ENCODE measurements at places on chromosomes 12 and 14. TPM values are rescaled to one million over a fixed set of nuclear protein-coding genes. Genes with fewer than 3 reads are reported as not detected.

The CFAP54 gene
- polyA plus RNA-seq, result 0.62 TPM

The TAS2R42 gene
- not detected for polyA plus RNA-seq

The OTOGL gene
- 0.08 TPM for polyA plus RNA-seq

The ADAMTS20 gene
- polyA plus RNA-seq, result not detected

The SIX6 gene
- not detected for polyA plus RNA-seq

Measured in fibroblast of lung (primary cell).